ENCODE measurements at places on chromosomes 3 and 15.

DNA sequence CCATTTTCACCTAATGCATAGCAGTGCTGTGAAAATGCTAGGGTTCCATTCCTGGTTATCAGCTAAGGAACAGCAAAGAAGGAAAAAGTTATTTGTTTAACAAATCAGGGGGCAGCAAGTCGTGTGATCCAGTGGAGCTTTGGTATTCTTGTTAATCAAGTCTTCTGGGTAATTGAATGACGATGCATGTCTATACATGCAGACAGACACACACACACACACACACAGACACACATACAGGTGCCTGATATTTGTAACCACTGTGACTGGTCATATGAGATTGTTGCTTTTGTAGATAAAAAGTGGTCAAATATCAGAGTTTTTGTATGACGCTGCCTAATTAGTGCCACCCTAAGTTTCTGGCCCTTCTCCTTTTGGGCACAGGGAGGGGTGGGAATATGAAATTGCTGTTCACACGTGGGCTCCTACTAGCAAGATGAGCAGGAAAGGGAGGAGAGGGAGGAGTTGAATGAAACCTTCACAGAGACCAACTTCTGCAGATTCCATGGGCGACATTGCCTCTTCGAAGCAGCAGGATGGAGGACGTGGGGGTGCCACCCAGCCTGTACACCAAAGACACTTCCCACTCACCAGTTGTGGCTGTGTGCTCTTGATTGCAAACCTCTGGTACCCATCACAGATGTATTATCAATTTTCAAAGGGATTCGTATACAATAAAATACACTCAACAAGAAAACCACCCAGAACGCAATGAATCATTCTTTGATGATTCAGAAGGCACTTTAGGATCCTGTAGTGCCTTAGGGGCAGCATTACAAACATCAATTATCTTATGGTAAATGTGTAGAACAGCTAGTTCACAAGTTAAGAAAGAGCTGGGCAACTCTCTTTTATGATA is 281.9 kb upstream of the ICE2 start:
- peak; percentile 58 for DNase-seq

- no peak for DNase-seq
Measured at GRCh38 chr3:2823031-2823430, 287.1 kb downstream of the IL5RA start.

DNA sequence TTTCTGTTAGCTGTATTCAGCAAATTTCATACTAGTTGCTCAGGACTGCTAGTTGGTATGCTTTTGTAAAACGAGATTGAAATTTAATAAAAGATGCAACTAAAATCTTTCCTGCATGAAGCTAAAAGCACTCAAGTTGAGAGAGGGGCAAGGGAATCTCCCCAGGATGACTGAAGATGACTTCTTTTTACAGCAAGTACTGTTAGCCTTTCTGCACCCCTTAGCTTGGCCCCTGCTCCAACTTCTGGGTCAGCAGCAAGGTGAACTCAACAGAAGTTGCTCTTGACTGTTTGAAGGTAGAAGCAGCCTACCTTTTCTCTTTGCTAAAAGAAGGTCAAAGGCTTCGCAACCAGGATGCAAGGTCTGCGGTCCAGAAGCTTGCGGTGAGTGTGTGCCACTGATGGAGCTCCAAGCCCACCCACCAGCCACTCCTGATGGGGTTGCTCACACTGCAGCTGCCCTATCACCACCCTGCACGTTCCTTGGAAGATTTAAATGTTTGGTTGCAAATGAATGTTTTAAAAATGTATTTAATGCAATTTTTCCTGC is 32.5 kb downstream of the NME9 start:
- DNase-seq: no peak

DNA sequence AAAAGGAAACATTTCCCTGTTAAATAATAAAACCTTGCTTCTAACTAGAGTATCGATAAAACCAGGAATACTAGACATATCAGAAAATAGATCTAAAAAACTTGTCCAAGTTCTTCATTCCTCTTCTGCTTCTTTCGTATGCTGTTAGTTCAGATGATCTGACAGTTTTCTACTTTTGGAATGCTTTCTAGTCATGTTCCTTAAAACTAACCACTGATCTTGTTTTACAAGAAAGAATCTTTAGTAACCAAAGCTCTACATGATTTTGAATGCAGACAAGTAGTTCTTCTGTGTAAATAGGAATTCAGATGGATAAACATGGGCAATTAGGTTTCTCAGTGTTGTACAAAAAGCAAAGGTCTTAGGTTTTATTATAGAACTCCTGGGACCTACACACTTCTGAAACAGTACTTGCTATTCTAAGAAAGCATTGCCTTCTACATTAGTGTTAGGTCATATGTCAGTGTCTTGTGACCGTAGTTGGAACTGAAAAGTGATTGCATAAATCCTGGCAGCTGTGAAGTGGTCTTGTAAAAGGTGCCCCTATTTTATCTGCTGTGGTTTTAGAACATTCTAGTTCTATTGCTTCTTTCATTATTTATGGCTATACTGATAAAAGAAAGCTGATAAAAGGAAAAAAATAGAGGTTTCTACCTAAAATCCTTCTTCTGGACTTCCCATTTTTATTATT is 40.7 kb downstream of the SNRK start:
- no peak for DNase-seq

GRCh38 chr15:100372739-100373119 is 31.0 kb upstream of the ADAMTS17 start:
- DNase-seq: no peak

DNA sequence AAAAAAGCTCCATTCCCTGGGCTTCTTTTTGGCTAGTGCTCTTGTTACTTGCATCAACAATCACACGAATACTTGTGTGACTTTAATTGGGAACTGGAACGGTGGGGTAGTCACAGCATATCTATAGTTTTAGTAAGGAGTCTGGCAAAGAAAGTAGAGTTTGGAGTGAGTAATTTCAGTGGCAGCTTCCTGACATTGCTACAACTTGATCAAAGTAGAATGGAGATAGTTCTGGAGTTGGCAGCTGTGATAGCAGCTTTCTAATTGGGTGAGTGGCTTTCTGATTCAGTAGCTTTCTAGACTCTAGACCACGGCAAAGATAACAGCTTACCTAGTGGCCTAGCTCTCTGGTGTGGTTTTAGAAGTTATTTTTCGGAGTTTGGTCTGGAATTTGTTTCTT is 475.0 kb downstream of the TUSC7 start:
- peak; percentile 49 for DNase-seq

GRCh38 chr3:12797124-12797891 is 828 bp downstream of the CAND2 start:
- DNase-seq: no peak

DNA sequence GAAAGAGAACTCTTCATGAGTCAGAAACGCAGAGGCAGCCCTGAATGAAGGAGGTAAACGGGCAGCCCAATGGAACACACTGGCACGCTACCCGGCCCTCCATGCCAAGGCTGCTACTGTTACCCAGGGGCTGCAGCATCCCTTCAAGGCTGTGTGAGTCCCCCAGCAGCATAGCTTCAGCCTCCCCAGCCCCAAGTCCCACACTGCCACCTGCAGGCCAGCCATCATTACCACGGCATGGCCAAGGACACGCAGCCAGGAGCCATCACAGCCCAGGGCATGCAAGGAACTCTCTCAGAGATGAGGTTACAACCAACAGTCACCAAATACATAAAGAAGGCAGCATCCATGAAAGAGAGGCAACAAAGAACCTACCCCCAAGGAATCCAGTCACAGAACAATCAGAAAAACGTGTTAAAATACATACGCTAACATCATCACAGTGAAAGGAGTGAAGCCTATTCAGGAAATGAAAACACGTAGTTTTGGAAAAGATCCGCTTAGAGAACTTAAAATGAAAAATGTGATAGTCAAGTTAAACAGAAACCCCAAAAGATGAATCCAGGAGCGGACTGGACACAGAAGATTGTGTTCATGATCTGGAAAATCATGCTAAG is 22.4 kb downstream of the PLA2G4F start:
- DNase-seq: peak; percentile 35

- DNase-seq: no peak
Measured at GRCh38 chr15:98738689-98739401, 90.5 kb downstream of the IGF1R start.

GRCh38 chr3:74139648-74140047 is 474.8 kb downstream of the CNTN3 start:
- peak; percentile 3 for DNase-seq

DNA sequence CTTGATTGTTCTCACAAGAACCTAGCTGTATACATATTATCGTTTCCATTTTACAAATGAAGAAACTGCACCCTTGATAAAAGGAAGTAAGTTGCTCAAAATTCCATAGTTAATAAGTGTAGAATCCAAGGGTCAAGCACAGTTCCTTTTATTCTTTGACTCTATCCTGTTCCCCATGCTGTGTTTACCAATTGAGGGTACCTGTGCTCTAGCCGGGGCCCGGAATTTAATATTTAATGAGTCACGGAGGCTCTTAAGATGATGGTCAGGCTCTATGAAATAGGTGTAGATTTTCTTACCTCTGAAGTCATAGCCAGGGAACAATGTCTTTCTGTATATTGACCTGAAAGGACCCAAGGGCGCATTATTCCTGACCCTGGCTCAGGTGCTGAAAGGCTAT is 65.2 kb downstream of the LPP start:
- no peak for DNase-seq

DNA sequence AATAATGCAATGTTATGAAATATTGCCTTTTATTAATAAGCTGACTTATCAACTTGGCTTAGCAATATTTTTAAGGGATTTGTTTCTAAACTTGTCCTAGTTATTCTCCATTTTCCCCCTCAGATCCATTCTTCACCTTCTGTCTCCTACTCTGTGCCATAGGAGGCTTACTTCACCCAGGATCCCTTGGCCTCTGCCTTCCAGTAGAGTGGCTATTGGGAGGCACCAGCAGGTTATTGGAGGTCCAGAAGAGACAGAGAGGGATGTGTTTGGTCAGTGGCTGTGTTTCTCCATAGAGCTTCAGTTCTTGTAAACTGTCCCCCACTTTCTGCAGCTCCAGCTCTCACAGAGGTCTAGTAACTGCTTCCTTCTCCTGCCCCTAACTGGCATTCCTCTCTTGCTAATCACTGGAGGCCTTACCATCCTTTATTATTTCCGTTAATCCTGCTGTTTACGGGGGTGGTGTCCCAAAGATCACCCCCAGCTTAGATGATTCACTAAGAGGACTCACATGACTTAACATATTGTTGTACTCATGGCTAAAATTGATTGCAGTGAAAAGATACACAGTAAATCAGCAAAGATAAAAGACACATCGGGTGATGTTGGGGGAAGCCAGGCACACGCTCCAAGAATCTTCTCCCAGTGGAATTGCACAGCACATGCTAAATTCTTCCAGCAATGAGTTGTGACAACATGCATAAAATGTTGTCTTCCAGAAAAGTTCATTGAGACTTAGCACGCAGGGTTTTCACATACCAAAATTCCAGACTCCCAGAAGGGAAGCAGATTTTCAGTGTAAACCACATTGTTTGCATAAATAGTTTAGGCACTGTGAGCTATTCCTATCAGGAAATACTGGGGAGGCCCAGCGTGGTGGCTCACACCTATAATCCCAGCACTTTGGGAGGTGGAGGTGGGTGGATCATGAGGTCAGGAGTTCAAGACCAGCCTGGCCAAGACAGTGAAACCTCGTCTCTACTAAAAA is 67.5 kb downstream of the RPL22L1 start:
- peak; percentile 98 for DNase-seq

DNA sequence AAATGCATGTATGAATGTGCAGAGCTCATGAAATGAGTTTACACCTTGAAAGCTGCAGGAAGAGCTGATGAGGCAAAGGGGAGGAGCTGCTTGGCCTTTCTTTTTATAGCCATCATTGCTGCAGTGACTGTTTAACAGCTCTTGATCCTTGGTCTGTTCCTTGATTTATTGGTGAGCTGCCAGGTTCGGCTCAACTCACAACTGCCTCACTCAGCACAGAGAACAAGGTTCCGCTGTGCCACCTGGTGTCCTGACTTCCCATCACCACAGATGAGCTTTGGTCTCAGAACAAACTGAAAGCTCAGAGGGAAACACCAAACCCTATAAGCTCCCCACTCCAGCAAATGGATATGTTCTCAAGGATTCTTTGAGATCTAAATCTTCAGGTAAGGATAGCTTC is 626.1 kb downstream of the MAGI1 start:
- DNase-seq: no peak

DNA sequence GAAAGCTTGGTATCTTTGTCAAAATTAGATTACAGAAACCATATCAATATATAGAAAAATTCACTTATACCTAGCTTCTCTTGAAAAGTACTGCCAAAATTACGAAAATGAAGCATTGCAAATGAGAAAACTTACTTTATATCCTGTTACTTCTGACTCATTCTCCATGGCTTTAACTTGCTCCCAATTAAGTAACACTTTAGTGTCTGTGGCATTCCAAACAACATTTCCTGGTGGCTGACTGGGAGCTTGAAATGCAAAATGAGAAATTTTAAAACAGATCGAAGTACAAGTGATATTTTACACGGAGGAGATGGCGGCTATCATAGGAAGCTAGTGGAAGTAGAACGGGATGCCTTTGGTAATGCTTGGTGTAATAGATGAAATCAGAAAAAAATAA is 347.3 kb downstream of the CNTN3 start:
- no peak for DNase-seq

- no peak for DNase-seq
Measured at GRCh38 chr3:32592011-32592410, 21.4 kb upstream of the DYNC1LI1 start.

DNA sequence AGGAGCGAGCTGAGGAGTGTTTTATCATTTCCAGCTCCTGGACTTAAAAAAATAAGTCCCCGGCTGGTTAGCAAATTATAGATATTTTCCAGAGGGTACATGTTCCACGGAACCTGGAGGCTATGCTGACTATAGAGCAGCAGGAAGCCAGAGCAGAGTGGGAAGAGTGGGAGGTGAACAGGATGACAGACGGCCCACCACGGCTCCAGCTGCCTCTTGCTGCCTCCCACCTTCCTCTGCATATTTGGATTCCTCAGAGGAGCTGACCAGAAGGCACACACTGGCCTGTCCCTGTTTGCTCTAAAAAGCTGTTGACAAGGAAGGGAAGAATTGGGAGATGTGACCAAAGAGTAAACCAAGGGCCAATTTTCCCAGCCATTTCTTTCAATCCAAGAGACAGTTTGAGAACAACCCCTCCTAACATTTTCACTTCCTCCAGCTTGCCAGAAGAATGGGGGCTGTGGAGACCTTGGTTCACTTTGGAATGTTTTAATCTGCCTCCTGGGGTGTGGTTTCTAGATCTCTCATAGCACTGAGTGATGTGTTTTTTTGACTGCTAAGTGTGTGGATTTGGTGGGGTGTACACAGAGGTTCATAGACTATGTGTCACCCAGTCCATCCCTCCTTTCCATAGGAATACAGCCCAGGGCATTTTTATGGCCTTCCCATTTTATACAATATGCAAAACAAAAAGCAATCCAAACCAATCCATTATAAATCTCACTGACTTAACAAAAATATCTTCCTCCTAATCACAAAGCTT is 36.8 kb downstream of the HGD start:
- no peak for DNase-seq

- DNase-seq: no peak
Measured at GRCh38 chr15:68580026-68580882, 1.5 kb downstream of the CORO2B start.

DNA sequence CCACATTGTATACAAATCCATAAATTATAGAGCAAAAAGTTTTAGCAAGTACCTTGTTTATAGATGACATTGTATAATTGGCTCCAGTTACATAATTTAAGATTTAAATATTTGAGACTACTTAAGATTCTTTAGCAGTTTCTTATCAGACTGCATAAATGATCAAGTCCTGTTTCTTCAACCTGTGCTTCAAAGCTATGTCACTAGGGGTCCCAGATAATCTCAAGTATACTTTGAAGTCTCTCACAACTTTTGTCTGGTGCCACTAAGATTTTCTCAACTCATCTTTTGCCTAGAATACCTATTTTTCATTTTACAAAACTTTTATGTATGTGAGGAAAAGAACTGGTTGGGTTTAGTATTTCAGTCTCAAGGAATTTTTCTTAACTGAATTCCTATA is 205.5 kb downstream of the STAG1 start:
- no peak for DNase-seq

All from HFFc6 (cell line).